Omental fat pad (tissue), 4 donors: ENCODE measurements at places on chromosomes 4 and X.
A peak's percentile ranks its signal among the peaks of the same experiment; 100 is the strongest.

- no peak for DNase-seq
These were observed 104.2 kb downstream of the CHRDL1 start for GRCh38 chrX:110691446-110691845.

DNA sequence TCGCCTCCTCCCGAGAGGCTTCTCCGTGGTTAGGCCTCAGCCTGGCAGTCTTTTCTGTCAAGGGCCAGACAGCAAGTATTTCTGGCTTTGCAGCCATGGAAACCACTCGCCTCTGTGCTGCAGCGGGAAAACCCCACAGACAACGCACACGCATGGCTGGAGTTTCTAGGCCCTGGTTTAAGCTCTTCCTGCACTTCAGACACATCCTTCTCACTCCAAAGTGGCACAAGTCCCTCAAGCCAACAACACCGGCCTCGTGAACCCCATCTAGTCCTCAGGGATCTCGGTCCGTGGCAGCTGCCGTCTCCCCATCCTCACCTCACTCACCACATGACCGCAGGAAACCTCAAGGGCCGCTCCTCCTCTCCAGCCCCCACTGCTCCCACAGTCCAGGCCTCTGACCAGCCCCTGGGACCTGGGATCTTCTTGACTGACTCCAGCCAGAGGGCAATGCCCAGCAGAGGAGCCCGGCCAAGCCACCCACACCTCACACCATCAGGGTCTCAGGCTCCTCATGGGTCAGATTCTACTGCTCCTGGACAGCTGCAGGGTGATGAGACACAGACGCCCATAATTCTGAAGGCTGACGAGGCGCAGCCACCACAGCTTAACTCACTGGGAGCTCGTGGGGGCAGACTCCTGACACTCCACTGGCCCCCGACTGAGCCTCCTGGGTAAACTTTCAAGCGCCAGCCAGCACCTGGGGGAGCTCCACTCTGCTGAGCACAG lies 21.7 kb downstream of the LETM1 start:
- no peak for DNase-seq

GRCh38 chr4:150289198-150289597 lies 211.0 kb downstream of the DCLK2 start:
- no peak for DNase-seq

DNA sequence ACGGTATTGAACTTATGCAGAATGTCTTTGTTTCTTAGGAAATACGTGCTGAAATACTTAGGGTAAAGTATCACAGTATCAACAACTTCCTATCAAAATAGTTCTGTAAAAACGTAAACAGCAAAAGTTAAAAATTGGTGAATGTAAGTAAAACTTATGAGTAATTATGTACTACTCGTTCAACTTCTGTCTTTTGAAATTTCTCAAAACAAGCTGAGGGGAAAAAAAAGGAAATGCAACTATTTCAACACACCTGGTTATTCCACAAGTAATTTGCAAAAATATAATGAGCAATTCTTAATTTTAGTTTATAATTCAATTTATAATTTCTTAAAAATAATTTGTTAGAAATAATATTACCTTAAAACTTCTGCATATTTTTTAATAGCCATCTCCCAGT lies 8.3 kb downstream of the PPID start:
- DNase-seq: no peak

GRCh38 chrX:68992821-68993397 lies 164.1 kb downstream of the EFNB1 start:
- no peak for DNase-seq

DNA sequence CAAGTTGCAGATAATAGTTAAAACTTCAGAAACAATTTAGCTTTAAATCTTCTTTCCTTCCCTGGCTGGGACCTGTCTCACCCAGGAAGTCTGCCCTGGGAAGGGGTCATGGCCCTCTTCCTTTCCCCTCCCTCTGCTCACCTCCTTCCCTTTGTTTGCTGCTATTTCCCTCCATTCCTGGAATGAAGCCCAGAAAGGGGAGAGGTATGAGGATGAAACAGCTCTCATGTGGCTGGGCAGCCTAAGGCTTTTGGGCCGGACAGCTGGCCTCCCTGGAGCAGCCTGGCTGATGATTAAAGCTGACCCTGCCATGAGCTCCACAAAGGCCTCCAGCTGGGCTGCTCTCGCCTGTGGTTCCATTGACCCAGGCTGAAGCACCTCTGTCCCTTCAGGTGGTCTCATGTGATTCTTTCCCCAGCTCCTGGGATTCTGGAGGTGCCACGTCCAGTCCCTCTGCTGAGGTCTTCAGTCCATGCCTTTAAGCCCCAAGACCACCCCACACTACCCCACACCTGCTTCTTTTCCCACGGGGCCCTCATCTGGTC lies 202.1 kb downstream of the PTTG2 start:
- DNase-seq: no peak

- no peak for DNase-seq
These were observed 34.1 kb downstream of the ART3 start for GRCh38 chr4:76108467-76109181.

- DNase-seq: no peak
These were observed 42.5 kb upstream of the ZNF157 start for GRCh38 chrX:47327902-47328301.

GRCh38 chrX:47166126-47166525 lies 21.1 kb downstream of the RBM10 start:
- no peak for DNase-seq

DNA sequence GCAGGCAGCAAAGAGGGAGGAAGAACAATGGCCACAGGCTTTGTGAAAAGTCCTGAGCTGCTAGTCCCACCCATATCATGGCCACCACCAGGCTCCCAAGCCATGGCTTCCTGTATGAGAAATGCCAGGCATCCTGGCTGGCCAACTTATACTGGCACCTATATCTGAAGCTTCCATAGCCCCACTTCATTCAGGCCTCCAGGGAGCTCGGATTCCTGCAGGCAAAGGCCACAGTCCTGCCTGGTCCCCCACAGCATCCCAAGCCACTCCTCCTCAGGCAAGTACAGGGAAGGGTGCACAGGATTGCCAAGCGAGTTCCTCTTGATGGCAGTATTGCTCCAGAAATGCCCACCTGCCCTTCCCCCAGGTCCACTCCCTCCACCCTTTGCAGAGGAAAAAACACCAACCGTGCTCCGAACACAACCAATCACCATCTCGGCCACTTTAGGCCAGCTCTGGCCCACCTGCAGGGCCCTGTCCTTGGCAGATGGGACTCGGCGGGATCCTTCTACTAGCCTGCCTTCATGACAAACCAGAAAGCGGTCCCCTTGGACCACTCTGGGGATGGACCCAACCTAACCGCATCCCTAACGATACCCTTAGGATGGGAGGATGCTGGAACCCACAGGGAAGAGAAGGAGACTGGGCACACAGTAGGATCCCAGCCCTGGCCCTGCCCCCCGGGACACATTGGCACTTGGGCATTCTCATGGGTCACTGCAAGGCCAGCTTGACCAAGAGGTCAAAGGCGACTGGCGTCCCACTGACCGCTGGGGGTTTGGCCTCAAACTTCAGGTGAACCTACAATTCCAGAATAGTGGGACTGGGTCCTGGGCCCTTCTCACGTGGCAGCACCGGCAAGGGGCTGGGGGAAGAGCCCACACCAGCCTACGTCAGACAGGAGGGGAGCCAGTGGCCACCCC lies 220.4 kb upstream of the AGTR2 start:
- no peak for DNase-seq

- DNase-seq: peak; percentile 33
These were observed 151.2 kb upstream of the SLC4A4 start for GRCh38 chr4:71187404-71188155.

- DNase-seq: no peak
These were observed 5.5 kb downstream of the ATP10D start for GRCh38 chr4:47490550-47490949.

DNA sequence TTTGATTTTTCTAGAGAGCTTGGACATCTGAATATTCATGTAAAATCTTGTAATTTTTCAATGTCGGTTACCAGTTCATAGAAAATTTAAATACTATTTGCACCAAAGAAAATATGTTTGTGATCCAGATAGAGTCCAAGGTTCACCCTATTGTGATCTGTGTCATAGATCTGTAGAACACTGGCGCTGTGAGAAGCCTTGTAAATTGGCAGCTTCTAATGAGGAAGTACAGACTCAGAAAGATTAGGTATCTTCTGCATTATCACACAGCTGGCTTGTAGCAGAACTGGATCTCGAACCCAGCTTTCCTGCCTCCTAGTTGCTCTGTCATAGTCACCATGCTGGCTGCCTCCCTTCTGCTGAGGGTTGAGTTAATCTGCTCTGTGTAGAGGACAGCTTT lies 106.5 kb upstream of the PAK3 start:
- no peak for DNase-seq

GRCh38 chrX:33726281-33727160 lies 405.6 kb downstream of the FAM47A start:
- DNase-seq: no peak

DNA sequence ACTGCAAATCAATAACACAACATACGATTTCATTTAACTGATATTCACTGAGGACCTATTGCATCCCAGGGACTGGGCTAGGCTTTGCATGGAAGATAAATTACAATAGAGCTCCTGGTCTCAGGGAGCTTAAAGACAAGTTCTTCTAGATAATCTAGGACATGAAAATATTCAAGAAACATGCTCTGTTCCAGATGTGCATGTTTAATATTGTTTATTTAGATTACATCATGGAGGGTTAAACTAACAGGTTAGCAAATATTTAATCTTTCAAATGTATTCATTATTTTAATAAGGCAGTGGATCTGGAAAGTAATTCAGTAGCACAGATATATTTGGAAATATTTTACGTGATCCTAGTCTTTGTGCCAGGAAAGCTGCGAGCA lies 2430.3 kb downstream of the PCDH7 start:
- DNase-seq: no peak

- no peak for DNase-seq
These were observed 51.1 kb downstream of the C4orf51 start for GRCh38 chr4:145731028-145731427.

DNA sequence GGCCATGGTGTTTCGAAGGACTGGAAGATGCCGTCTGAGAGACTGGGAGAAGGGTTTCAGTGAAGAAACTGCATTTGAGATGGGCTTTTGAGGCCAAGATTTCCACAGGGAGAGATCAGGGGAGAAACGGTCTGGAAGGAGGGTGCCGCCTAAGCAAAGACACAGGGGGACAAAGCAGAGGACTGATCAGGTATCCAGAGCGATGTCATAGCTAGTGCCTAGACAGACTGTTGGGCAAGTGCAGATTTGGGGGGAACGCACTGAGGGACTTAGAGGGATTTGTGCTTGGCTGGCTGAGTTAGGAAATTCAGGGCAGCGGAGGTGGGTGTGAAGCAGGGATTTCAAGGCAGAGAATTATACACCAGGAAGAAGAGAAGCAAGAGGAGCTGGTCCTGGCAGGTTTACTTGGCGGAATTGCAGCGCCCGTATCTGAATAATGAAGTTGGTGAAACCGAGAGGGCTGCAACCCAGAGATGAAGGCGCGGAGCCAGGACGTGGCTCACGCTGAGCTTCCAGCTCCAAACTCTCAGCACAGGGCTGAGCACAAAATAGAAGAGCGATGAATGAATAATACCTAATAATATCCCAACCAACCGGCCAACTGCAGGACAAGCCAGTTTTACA lies 106.9 kb downstream of the MAML3 start:
- no peak for DNase-seq

DNA sequence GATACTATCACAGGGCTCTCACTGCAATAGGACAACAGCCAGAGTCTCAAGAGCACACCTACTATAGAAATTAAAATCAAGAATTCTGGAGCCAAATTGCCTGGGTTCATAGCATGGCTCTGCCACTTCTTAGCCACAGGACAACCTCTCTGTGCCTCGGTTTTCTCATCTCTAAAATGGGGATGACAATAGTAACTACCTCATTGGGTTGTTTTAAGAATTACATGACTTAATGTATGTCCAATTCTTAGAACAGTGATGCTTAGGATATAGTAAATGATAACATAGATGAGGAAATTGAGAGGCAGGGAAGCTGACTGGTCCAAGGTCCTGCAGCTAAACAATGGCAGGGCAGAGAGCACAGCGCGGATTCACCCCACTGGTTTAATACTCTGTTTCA lies 11.0 kb upstream of the ODAPH start:
- no peak for DNase-seq

- no peak for DNase-seq
These were observed 41.3 kb downstream of the CC2D2A start for GRCh38 chr4:15510961-15511360.

DNA sequence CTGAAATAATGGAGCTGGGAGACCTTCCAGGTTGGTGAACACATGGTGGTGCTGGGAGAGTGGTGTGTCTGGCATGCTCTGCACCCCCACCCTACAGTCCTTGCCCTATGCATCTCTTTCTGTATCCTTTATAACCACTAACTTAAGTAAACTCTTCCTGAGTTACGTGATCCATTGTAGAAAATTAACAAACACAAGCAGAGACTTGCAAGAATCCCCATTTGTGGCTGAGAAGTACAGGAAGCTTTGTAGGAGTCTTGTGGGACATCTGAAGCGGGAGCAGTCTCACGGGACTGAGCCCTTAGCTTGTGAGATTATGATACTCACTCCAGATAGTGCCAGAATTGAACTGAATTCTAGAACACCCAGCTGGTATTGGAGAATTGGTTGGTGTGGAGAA lies 14.3 kb upstream of the FAM13A start:
- DNase-seq: no peak

- DNase-seq: no peak
These were observed 59.6 kb upstream of the HPGD start for GRCh38 chr4:174581901-174582300.

GRCh38 chr4:86117705-86118302 lies 242.0 kb downstream of the MAPK10 start:
- DNase-seq: no peak

DNA sequence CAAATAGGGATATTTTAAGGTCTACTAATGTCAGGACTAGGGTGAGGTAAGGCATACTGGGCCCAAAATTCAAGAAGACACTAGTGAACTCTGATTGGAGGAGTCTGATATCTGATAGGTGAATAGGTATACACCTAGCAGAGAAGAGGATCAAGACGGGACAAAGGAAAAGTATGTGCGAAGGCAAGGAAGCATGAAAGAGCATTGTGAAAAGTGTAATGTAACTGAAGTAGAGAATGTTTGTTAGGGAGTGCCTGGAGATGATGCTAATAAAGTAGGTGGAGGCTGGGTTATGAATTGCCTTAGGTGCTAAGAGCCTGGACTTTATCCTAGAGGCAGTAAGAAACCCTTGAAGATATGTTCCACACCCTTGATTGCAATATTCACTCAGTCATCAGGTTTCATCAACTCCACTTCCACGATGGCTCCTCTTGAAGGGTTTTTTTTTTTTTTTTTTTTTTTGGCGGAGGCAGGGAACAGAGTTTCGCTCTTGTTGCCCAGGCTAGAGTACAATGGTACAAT lies 49.9 kb upstream of the XIAP start:
- no peak for DNase-seq

GRCh38 chrX:2500091-2500802 lies 529 bp downstream of the DHRSX start:
- no peak for DNase-seq

GRCh38 chr4:131063878-131064277 lies 1967.9 kb downstream of the C4orf33 start:
- no peak for DNase-seq

DNA sequence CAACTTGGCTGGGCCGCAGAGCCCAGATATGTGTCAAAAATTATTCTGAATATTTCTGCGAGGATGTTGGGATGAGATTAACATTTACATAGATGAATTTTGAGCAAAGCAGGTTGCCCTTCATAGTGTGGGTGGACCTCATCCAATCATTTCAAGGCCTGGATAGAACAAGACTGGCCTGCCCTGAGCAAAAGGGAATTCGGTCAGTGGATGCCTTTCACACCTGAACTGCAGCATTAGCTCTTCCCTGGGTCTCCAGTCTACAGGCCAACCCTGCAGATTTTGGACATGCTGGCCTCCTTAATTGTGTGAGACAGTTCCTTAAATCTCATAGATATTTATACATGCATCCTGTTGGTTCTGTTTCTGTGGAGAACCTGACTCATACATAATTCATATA lies 32.4 kb upstream of the SLC10A4 start:
- no peak for DNase-seq

GRCh38 chrX:74179071-74179470 lies 124.9 kb upstream of the ZCCHC13 start:
- DNase-seq: no peak
